Stimulated activated CD4-positive, alpha-beta T cell treated with anti-CD3 and anti-CD28 coated beads, Interleukin-15, amount 100 ng/mL, for 1 hour (primary cell): ENCODE measurements at places on chromosomes 5 and 9.
A peak's percentile ranks its signal among the peaks of the same experiment; 100 is the strongest.

DNA sequence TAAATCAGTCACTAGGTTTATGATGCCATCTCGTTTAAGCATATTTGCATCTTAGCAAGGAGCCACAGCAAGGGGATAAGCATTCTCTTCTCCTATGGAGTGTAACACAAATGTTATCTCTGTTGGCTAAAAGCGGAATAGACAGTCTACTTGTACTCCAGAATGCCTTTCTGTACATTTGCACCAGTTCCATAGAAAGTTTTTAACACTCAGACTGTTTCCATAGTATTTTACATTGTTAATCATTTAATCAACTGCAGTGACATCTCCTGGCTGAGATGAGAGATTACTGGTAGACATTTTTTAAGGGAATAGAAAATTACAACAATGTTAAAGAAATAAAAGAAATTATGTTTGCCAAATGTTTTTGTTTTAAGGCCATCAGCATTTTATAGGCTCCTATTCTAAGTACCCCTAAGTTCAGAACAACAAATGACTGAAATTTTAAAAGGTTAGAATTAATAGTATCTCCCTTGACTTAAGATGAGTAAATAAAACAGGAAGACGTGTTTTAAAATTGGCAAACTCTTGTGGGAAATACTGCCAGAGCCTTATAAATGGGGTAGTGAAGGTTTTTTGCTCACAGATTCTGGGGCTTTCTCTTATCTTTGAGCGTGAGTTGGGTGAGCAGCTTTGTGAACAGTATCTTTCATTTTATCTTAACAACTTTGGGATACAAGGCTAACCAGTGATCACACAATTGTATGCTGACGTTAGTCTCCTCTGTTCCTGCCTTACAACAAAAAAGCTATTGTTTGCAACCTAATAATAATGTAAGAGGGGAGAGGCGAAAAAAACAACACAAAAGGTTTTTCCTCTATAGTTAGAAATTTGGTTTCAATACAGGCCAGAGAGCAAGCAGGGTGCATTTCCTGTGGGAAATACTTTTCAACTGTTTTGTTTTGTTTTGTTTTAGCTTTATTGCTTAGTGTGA lies 294.3 kb downstream of the FBXL7 start:
- DNase-seq = no peak

GRCh38 chr5:158780656-158781237 lies 319.0 kb downstream of the EBF1 start:
- DNase-seq = no peak

DNA sequence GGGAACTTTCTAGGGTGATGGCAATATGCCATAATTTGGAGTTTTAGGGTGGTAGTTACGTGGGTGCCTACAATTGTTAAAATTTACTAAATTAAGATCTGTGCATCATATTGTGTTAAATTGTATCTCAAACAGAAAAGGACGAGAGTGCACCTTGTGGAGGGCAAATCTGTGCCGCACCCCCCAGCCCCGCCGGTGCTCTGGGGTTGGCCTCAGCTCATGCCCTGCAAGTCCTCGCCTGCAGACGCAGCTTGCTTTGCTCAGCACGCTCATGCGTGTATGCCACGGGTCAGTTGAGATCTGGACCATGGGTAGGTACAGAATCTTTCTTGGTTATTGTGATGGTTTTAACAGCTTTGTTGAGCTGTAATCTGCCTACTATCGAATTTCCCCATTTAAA lies 33.7 kb upstream of the FCN1 start:
- DNase-seq = no peak

DNA sequence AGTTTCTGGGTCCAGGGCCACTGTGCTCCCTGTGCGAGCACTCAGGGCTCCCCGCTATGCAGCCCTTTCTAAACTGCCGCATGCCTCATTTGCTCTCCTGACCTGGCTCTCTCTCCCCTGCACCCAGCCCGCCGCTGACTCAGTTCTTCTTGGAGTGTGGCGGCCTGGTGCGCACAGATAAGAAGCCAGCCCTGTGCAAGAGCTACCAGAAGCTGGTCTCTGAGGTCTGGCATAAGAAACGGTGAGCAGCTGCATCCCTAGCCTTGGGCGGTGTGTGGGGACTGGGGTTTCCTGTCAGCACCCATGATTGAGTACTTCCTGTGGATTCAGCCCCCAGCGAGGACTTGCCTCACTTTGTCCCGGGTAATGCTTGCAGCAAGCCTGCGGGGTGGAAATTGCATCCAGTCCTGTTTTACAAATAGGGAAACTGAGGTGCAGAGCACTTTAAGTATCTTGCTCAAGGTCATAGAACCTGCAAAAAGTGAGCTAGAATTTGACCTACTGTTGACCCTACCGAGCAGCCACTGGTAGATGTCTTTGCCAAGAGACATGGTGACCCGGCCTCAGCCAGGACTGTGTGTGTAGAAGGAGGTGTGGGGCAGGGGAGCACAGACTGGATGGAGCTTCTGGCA lies 27.9 kb downstream of the USP20 start:
- peak; percentile 55 for DNase-seq

GRCh38 chr9:113646946-113647914 lies 183.7 kb downstream of the RGS3 start:
- no peak for DNase-seq

GRCh38 chr5:37717276-37717612 lies 122.6 kb downstream of the GDNF start:
- no peak for DNase-seq

DNA sequence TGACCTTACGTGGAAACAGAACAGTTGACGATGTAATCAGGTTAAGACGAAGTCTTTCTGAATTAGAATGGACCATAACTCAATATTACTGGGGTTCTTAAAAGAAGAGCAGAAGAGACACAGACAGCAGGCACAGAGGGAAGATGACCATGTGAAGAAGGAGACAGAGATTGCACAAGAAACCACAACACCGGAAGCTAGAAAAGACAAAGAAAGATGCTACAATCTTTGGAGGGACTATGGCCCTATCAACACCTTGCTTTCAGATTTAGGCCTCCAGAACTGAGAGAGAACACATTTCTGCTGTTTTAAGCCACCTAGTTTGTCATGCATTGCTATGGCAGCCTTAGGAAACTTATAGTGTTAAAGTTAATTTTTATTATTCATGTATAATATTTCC lies 27.1 kb downstream of the CDH9 start:
- DNase-seq = no peak

DNA sequence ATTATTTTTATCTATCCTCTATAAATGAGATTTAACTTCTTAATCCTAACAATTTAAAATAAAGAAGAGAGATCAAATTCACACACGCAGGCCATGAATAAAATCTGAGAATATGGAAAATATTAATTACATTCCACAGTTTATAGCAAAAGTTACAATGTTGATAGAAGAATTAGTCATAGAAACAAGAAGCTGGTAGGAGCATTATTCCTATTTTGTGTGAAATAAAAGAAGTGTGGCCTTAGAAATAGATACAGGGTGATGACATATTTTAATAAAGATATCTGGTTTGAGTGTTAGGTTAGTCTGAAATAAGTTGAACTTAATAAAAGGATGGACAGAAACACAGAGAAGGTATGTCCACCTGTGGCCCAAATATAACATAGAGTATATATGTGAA lies 790.4 kb upstream of the NUDT12 start:
- no peak for DNase-seq

- no peak for DNase-seq
Measured at GRCh38 chr5:99068944-99069650, 140.3 kb upstream of the CHD1 start.

- DNase-seq = no peak
Measured at GRCh38 chr9:79663878-79664277, 92.1 kb downstream of the TLE4 start.

- DNase-seq = no peak
Measured at GRCh38 chr9:127993721-127994120, 12.9 kb upstream of the EEIG1 start.

GRCh38 chr5:40669606-40670390 lies 9.9 kb upstream of the PTGER4 start:
- no peak for DNase-seq

DNA sequence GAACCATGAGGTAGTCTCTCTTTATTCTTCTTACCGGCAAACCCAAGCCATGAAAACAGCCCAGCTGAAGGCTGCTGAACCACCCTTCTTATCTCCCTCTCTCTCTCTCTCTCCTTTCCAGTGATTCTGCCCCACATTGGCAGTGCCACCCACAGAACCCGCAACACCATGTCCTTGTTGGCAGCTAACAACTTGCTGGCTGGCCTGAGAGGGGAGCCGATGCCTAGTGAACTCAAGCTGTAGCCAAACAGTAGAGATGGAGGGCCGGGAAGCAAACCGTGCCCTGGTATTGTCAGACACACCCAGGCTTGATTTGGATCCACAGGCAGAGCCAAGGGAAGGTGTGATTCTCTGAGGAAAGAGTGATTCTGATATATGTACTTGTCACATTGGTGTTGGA lies 14.0 kb downstream of the GRHPR start:
- no peak for DNase-seq

DNA sequence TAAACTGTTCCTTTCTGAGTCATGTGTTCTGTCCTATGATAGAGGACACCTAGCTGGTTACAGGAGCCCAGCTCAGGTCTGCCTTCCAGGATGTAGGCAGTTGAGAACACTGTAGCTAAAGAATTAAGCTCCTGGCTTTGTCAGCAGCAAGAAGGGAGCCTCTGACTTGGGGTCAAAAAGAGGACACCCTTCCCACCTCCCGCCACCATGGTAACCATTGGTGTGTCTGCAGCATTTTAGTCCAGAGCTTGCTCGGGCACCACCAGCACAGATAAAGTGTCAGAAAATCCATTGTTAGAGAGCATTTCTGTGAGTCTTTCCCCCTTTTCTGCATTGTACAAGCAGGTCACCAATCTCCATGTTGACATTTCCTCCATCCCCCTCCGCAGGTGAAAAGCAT lies 181.7 kb downstream of the DOCK8 start:
- DNase-seq = no peak

- DNase-seq = no peak
Measured at GRCh38 chr5:132227235-132227484, 493 bp downstream of the P4HA2 start.

DNA sequence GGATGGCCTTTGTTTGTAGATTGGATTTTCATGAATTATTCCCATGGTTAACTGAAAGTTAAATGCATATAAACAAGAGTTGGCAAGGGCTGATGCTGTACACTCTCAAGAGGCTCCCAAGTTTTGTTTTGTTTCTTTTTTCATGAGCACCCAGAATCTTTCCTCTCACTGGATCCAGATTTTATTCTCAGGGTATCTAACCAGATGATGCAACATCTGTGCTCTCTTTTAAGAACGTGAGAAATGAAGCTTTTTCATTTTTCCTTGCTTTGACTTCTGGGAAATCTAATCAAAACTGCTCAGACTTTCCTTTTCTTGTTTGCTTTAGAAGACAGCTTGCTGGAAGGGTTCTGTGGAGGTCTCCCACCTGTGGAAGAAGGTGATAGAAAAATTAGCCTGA lies 142.7 kb upstream of the SLC12A2 start:
- no peak for DNase-seq

- no peak for DNase-seq
Measured at GRCh38 chr5:717143-717542, 24.0 kb upstream of the TPPP start.

- no peak for DNase-seq
Measured at GRCh38 chr9:76996700-76997099, 22.8 kb upstream of the FOXB2 start.

- no peak for DNase-seq
Measured at GRCh38 chr9:84045481-84046097, 65.0 kb downstream of the RMI1 start.

- DNase-seq = no peak
Measured at GRCh38 chr5:81590498-81591384, 160.2 kb downstream of the SSBP2 start.

DNA sequence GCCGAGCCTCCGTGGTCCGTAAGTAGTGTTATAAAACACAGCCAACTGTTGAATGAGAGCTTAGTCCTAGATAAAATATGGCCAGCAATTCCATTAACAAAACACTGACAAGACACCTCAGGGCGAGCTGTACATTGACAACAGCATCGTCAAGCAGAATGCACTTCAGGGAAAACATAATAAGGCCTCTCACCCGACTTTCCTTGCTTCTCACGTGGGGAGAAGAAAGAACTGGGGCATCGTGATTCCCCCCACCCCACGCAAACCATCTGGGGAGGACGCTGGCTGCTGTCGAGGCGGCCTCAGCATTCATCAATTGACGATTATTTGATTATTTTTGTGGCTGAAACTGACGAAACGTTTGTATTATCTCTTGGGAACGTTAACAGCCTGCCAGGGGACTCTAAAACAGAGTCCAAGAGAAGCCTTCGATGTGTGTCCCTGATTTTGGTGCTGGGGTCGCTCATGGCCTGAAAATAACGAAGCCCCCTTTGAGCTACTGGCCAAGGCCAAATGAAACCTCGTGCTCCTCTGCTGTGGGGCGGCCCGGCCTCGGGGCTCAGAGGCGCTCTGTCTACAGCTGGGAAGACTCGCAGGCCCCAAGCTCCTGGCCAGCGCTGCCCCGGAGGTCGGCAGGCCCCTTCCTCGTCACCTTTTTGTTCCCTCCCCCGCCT lies 464 bp downstream of the GDF9 start:
- DNase-seq = no peak

DNA sequence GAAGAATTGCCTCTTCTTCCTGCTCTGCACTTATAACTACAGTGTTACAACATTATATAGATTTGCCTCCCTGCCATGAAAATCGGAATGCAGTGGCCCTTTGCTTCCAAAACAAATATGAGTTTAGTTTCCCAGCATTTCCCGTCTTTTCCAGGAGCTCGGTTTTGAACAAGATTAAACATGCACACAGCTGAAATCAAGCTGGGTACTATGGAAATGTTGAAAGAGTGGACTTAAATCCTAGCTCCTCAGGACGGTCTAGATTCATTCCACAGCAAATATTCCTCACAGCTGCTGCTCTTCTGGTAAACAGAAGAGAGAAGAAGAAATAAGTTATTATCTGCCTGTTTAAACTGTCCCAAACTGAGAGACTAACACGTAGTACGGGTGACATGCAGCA lies 161.4 kb downstream of the PIK3R1 start:
- no peak for DNase-seq

GRCh38 chr5:1062761-1063568 lies 48.9 kb downstream of the SLC12A7 start:
- DNase-seq = no peak

- no peak for DNase-seq
Measured at GRCh38 chr9:131094015-131094414, 2.3 kb upstream of the AIF1L start.

DNA sequence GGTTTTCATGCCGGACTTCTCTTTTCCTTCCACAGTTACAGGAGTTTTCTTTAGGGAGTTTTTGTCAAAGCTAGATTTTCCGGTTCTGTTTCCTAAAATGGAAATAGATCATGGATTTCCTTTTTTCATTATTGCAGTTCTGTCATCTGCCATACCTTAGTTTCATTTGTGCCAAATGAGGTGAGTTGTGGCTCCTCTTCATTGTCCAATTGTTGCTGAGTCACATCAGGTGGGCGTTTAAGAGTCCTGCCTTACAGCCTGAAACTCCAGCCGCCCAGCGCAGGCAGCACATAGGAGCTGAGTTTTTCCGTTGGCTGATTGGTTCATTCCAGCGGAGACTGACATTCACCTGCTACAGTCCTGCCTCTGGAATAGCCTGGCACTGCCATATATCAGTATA lies 14.1 kb downstream of the SLC25A25 start:
- no peak for DNase-seq
